A549 treated with Hydrocortisone at 1 μM for 4 hours (cell line): ENCODE measurements at places on chromosomes 11 and 22. TPM values are rescaled to one million over a fixed set of nuclear protein-coding genes. Genes with fewer than 3 reads are reported as not detected.

The TMEM151A gene
- total RNA-seq = 2.4 to 3.9 TPM (median 3.5 TPM) in 5 replicates

The MYEOV gene
- 119 to 123 TPM (median 122 TPM) in 5 replicates for total RNA-seq

The KCNQ1OT1 gene
- total RNA-seq = 0.05 to 0.07 TPM (median 0.06 TPM) in 5 replicates

The TRIM66 gene
- total RNA-seq = 1.7 to 2.3 TPM (median 2.2 TPM) in 5 replicates

The MFNG gene
- 0.70 to 2.6 TPM (median 1.6 TPM) in 5 replicates for total RNA-seq

The E2F8 gene
- 5.1 to 6.7 TPM (median 6.0 TPM) in 5 replicates for total RNA-seq

The OR8G5 gene
- total RNA-seq = not detected in 5 replicates

The DDX25 gene
- 0.09 TPM in 1 of 5 replicates, not detected in the others for total RNA-seq

The TTC9C gene
- total RNA-seq = 29.2 to 32.7 TPM (median 31.6 TPM) in 5 replicates

The CTR9 gene
- total RNA-seq = 21.6 to 33.4 TPM (median 24.5 TPM) in 5 replicates

The APIP gene
- total RNA-seq = 20.2 to 24.7 TPM (median 22.8 TPM) in 5 replicates

The SCGB2A2 gene
- total RNA-seq = not detected in 5 replicates

The SYT13 gene
- 5.5 to 7.7 TPM (median 6.5 TPM) in 5 replicates for total RNA-seq

The CCDC81 gene
- 0.15 to 0.24 TPM (median 0.18 TPM) in 5 replicates for total RNA-seq

The SLC1A2 gene
- 0.01 to 0.14 TPM (median 0.06 TPM) in 5 replicates for total RNA-seq

The DKK3 gene
- total RNA-seq = 16.5 to 24.1 TPM (median 20.1 TPM) in 5 replicates

The RFPL3 gene
- not detected in 5 replicates for total RNA-seq

The HMBS gene
- 43.9 to 48.8 TPM (median 45.8 TPM) in 5 replicates for total RNA-seq

The TMEM86A gene
- 0.22 to 0.45 TPM (median 0.28 TPM) in 5 replicates for total RNA-seq

The SLC2A11 gene
- total RNA-seq = 8.4 to 10.4 TPM (median 9.8 TPM) in 5 replicates

The OR5B2 gene
- not detected in 5 replicates for total RNA-seq

The NEFH gene
- total RNA-seq = 0.09 to 0.16 TPM (median 0.09 TPM) in 5 replicates

The AQP11 gene
- 1.2 to 1.9 TPM (median 1.3 TPM) in 5 replicates for total RNA-seq

The TMEM191B gene
- total RNA-seq = 0.63 to 1.5 TPM (median 1.3 TPM) in 5 replicates

The PLEKHB1 gene
- total RNA-seq = 0.44 to 1.3 TPM (median 1.2 TPM) in 5 replicates

The ABCC8 gene
- total RNA-seq = 6.6 to 10.1 TPM (median 8.7 TPM) in 5 replicates

The APOA4 gene
- not detected in 5 replicates for total RNA-seq

The OPCML gene
- total RNA-seq = not detected in 5 replicates

The P2RX6 gene
- 0.56 to 0.97 TPM (median 0.79 TPM) in 5 replicates for total RNA-seq

The MPPED1 gene
- 0.03 to 0.07 TPM in 2 of 5 replicates, not detected in the others for total RNA-seq

The ACTN3 gene
- 0.06 TPM in 2 of 5 replicates, not detected in the others for total RNA-seq

The RAPSN gene
- 0.09 to 0.24 TPM (median 0.18 TPM) in 4 of 5 replicates, not detected in the other for total RNA-seq

The GLYAT gene
- not detected in 5 replicates for total RNA-seq

The CDC42EP1 gene
- total RNA-seq = 24.7 to 33.4 TPM (median 31.0 TPM) in 5 replicates

The ACR gene
- 0.13 to 0.15 TPM in 2 of 5 replicates, not detected in the others for total RNA-seq

The RASGRP2 gene
- 0.97 to 2.1 TPM (median 1.5 TPM) in 5 replicates for total RNA-seq

The HEPN1 gene
- not detected in 5 replicates for total RNA-seq

The KRTAP5-11 gene
- total RNA-seq = not detected in 5 replicates

The RABL2B gene
- total RNA-seq = 17.3 to 20.1 TPM (median 17.5 TPM) in 5 replicates

The KRTAP5-1 gene
- total RNA-seq = not detected in 5 replicates

The MRGPRF gene
- total RNA-seq = 0.06 to 0.10 TPM in 2 of 5 replicates, not detected in the others

The FZD4 gene
- total RNA-seq = 0.99 to 1.6 TPM (median 1.2 TPM) in 5 replicates

The DBX1 gene
- not detected in 5 replicates for total RNA-seq

The LRRC10B gene
- 0.09 to 0.22 TPM (median 0.13 TPM) in 5 replicates for total RNA-seq

The TSPAN18 gene
- total RNA-seq = 2.6 to 3.6 TPM (median 3.5 TPM) in 5 replicates
